ENCODE measurements at places on chromosomes 6 and 20.

DNA sequence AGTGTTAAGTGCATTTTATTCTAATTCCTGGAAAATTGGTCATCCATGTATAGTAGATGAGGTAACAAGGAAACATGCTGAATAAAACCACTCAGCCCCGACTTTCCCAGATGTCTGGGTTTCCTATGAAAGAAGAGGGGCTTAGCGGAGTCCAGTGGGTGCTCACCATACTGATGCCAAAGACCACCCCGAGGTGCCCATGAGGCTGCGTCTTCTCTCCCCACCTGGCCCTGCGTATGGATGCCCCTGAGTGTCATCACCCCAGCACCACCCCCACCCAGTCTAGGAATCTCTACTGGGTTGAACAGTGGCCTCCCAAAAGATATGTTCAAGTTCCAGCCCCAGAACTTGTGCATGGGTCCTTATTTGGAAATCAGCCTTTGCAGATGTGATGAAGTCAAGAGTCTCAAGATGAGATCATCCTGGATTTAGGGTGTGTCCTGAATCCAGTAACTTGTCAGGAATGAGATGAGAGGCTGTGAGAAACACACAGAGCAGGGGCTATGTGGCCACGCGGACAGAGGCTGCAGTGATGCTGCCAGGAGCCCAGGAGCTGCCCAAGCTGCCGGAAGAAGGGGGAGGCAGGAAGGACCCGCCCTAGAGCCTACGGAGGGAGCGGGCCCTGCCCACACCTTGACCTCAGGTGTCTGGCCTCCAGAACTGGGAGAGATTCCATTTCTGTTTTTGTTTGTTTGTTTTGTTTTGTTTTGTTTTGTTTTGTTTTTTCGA is 124.6 kb upstream of the CDH4 start:
- DNase-seq = no peak

GRCh38 chr6:11255610-11256009 is 23.1 kb upstream of the NEDD9 start:
- no peak for DNase-seq

GRCh38 chr6:167079853-167080297 is 43.0 kb upstream of the CCR6 start:
- DNase-seq = no peak

- DNase-seq = no peak
These were observed 119.4 kb upstream of the GJE1 start for GRCh38 chr6:142013287-142013686.

DNA sequence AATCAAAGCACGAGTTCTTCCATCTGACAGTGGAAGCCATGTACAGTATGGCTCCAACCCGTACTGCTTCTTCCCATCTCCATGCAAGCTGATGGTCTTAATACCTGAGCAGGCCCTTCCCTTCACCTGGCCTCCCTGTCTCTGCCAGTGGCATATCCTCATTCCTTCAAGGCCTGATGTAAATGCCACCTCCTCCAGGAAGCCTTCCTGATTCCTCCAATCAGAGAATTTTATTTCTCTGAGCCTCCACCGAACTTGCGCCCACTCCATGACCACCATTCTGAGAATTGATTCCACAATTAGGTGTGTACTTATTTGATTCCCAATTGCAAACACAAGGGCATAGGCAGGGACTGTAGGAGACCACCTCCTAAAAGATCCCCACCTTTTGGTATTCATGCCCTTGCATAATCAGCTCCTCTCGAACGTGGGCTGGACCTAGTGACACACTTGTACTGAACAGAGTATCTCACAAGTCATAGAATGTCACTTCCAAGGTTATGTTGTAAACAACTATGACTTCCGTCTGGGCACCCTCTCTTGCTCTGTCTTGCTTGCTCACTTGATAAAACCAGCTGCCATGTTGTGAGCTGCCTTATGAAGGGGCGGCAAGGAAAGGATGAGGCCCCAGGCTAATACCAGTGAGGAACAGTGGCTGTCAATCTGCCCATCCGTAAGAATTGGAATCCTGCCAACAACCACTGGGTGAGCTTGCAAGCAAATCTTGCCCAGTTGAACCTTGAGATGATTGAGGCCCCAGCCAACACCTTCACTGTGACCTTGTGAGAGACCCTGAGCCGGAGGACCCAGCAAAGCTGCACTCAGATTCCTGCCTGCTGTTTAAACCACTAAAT is 38.8 kb downstream of the CPNE5 start:
- DNase-seq = no peak

- DNase-seq = peak; percentile 99
These were observed 70.9 kb downstream of the HFE start for GRCh38 chr6:26158076-26158580.

Measured in SK-N-MC (cell line).